ENCODE measurements at places on chromosomes 11 and 22.
A peak's percentile ranks its signal among the peaks of the same experiment; 100 is the strongest.

DNA sequence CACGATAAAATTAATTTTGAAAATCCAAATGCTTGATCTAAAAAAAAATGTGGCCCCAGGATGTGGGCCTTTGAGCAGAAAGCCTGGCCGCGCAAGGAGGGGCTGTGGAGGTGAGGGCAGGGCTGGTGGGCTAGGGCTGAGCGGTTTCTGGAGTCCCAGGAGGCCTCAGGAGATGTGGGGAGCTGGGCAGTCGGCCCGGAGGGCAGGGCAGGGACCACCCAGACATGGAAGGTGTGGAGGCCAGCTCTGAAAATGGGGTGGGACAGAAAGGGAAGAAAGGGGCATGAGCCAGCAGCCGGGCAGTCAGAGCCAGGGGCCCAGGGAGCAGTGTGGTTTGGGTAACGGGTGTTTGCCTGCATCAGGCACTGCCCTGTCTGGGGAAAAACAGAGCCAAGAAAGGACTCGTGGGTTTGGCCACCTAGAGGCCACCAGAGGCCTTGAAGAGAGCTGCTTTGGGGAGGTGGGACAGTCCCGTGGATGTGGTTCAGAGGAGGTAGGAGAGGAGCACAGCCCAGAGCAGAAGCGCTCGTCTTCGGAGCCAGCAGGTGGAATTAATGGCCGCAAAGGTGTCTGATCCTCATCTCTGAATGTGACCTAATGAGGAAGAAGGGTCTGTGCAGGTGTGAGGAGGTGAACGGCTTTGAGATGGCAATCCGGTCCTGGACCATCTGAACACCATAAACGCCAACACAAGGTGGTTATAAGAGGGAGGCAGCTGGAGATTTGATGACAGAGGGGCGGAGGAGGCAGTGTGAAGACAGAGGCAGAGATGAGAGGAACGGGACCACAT, 50.2 kb downstream of the IGF2 start:
- no peaks in the 10 kb centered on the region for H3K36me3 ChIP-seq
- H3K4me3 ChIP-seq, result no peak overlapping the region
- no peak overlapping the region for H3K27ac ChIP-seq
- peaks cover 7% of the 10 kb centered on the region for H3K4me1 ChIP-seq
- no peak for DNase-seq

DNA sequence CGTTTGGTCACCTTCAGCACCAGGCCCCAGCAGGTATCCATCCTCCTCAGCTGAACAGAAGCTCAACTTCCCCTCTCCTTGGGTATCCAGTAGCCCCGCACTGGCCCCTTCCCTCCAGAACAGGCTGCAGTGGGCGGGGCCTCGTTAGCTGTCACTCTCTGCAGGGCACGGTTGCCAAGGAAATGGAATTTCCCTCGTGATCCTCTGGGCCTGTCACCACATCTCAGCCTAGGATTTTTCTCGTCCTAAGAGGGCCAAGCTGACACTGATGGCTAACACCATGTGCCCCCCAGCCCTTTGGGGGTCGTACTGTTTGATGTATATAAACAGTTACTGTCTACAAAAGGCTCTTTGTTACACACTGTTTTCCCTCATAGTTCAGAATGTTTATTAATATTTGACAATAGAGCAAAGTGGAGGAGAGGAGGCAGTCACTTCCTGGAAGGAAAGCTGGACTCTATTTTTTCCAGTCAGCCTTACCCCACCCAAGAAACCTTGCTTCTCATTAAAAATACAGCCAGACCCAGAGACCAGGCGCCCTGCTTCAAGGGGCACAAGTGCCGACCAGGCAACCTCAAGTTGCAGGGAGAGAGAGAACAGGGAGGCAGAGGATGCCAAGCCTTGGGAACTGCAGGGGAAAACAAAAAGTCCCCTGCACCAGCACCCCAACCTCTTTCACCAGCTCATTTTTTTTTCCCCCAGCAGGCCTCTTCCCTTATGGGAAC, 44.5 kb downstream of the FEZ1 start:
- H3K27ac ChIP-seq, result no peak overlapping the region
- no peaks in the 10 kb centered on the region for H3K27me3 ChIP-seq
- H3K36me3 ChIP-seq, result no peaks in the 10 kb centered on the region

DNA sequence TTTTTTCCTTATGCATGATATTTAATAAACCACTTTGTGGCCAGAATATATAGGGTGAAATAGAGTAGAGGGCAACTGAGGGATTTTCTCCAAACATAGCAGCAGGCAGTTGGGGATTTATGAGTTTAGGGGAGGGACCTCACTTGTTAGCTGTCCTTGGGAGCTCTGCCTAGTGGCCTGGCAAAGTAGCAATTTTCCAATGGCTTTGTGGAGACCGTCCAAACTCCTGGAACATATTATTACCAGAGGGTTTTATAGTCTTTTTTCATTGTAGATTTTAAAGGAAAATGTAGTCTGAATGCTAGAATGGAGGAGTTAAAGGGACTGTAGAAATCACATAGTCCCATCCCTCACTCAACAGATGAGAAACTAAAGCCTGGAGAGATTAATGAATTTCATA, 32.3 kb downstream of the AMOTL1 start:
- no peaks in the 10 kb centered on the region for H3K27me3 ChIP-seq
- no peak for DNase-seq
- H3K4me1 ChIP-seq, result no peaks in the 10 kb centered on the region

GRCh38 chr11:99424313-99425084, 403.8 kb downstream of the CNTN5 start:
- H3K27ac ChIP-seq, result no peak overlapping the region
- no peaks in the 10 kb centered on the region for H3K36me3 ChIP-seq
- DNase-seq, result no peak
- H3K27me3 ChIP-seq, result no peaks in the 10 kb centered on the region

GRCh38 chr11:61954106-61954850, 4.1 kb downstream of the BEST1 start:
- H3K36me3 ChIP-seq, result no peaks in the 10 kb centered on the region
- no peaks in the 10 kb centered on the region for H3K27me3 ChIP-seq
- no peak overlapping the region for H3K27ac ChIP-seq
- peaks cover 3% of the 10 kb centered on the region for H3K4me1 ChIP-seq

DNA sequence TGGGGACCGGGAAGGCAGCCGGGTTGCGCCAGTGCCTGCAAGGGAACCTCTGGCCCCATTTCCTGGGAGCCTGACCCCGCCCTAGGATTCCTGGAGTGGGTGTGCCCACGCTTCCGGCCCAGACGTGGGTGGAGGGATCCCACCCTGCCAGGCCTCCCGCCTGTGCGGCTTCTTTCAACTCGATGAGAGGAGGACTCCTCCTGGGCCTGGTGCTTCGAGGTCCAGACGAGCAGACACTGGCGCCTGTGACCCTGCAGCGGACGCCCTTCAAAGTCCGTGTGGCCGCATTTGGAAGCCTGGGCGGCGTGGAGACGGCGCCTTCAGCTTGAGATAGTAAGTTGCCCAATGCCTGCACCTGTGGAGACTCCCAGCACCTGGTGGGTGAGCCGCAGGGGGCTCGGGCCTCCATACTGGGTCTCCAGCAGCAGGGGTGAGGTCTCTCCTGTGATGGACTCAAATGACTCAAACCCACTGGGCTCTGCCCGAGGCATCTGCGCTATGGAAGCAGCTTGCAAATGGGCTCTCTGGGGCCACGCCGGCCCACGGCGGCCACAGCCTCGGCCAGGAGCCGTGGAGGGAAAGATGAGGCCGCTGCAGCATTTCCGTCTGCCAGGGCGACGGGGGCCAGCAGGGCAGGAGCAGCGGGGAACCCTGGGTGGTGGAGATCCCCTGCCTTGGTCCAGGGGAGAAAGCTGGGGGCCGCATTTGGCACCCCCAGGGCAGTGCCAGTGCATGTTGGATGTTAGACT, 64.3 kb upstream of the PPARA start:
- H3K27me3 ChIP-seq, result no peaks in the 10 kb centered on the region
- no peaks in the 10 kb centered on the region for H3K4me1 ChIP-seq
- 0 out of 2 replicates have a peak, but pooled peaks cover 5% of the 10 kb centered on the region for H3K36me3 ChIP-seq
- no peak for DNase-seq
- no peak overlapping the region for H3K4me3 ChIP-seq

DNA sequence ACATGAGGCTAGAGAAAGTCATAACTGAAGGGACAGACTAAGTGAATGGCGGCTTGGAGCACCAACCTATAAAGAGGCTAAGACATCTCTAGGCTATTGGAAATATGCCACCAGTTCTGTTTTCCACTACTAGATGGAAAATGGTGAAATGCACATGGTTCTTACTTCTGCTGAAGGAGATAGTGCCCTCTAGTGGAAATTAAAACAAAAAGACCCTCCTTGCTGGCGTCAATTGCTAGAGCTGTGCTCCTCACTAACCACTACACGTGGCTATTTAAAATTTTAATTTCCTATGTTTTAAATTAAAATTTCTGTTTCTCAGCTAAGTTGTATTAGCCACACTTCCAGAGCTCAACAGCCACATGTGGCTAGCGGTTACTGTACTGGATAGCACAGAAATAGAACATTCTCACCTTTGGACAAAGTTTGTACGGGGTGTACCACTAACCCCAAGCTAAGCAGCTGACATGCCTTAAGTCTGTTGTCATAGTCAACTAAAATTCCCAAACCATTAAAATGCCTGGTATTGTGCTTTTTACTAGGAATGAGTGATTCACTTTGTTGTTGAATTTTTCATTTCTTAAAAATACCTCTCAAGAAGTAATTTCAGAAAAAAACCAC, 34.1 kb upstream of the CALCA start:
- no peaks in the 10 kb centered on the region for H3K36me3 ChIP-seq
- peak; percentile 84 for DNase-seq
- H3K27ac ChIP-seq, result no peak overlapping the region
- no peak overlapping the region for H3K4me3 ChIP-seq

GRCh38 chr22:45895436-45896152, 81.4 kb downstream of the WNT7B start:
- no peaks in the 10 kb centered on the region for H3K27me3 ChIP-seq
- H3K36me3 ChIP-seq, result no peaks in the 10 kb centered on the region
- H3K4me3 ChIP-seq, result no peak overlapping the region
- no peak for DNase-seq
- no peak overlapping the region for H3K27ac ChIP-seq

DNA sequence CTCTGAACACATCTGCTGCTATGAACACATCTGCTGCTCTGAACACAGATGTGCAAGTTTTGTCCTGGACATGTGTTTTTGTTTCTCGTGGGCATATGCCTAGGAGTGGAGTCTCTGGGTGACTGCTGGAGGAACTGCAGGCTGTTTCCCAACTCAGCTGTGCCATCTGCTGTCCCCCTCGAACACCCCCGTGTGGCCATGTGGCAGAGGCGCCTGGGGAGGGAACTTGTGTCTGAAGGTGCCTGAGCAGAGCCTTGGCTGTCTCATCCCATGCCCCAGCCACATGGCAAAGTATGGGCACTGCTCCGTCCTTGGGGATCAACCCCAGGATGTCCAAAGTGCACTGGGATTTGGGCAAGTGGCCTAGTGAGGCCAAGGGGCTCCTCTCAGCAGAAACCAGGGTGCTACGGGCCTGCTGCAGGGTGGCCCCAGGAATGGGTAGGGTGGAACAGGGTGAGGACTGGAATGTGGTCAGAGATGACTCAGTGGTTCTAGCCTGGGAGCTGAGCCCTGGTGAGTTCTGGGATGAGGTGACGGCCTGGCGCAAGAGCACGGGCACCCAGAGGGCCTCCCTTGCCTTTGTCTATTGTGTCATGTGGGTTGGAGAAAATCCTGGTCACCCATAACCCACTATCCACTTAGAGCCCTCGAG, 14.7 kb downstream of the GATD1 start:
- H3K27me3 ChIP-seq, result no peaks in the 10 kb centered on the region
- no peaks in the 10 kb centered on the region for H3K4me1 ChIP-seq
- peak; percentile 72 for DNase-seq
- H3K36me3 ChIP-seq, result peaks cover 32% of the 10 kb centered on the region

- no peaks in the 10 kb centered on the region for H3K4me1 ChIP-seq
- H3K27me3 ChIP-seq, result no peaks in the 10 kb centered on the region
- DNase-seq, result no peak
- H3K4me3 ChIP-seq, result no peak overlapping the region
Observed at GRCh38 chr11:13338427-13339069, 61.0 kb downstream of the BMAL1 start.

DNA sequence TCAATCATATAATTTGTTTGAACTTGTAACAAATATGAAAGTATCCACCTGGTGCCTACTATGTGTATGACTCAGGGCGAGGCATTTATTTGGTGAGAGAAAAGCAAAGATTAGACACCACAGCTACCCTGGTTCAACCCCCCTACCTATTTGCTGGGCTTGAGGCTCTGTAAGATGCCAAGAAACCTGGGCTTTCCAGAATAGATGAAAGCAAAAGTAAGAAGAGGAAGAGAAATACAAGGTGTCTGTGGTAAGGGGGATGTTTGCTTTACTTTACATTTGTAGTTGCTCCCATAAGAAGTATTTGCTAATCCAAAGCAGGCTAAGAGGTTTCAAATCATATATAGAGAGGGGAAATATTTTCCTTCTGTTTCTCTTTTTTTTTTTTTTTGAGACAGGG, 61.7 kb downstream of the DDI1 start:
- peaks cover 69% of the 10 kb centered on the region for H3K4me1 ChIP-seq
- H3K27me3 ChIP-seq, result no peaks in the 10 kb centered on the region
- no peak overlapping the region for H3K4me3 ChIP-seq
- peaks cover 4% of the 10 kb centered on the region for H3K36me3 ChIP-seq

DNA sequence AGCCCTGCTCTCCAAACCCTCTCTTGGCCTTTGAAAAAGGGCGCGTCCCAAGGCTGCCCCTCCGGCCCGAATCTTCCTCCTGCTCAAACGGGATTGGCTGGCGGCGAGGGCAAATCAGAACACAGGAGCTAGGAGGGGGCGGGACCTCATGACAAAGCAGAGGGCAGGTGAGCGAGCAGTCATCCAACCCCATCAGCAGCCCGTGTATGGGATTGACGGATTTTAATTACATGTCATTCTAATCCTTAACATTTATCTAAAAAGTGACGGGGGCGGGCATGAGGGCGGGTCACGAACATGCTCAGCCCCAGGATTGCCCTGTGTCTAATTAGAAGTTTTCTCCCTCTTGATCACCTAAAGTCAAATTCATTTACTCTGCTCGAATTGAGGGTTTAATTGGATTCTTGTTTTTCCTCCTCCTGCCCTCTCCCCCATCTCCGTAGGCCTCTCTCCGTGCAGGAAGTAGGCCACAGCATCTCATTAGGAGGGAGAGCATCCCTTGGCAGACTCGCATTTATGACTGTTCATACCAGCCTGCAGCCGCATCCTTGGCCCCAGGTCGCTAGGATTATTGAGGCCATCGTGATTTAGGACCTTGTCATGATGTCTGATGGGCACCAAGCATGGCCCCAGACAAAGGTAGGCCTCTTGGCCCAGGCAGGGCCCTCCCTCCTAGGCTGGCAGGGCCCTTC, 147.1 kb downstream of the CHST1 start:
- H3K4me3 ChIP-seq, result no peak overlapping the region
- no peaks in the 10 kb centered on the region for H3K36me3 ChIP-seq
- no peaks in the 10 kb centered on the region for H3K4me1 ChIP-seq

DNA sequence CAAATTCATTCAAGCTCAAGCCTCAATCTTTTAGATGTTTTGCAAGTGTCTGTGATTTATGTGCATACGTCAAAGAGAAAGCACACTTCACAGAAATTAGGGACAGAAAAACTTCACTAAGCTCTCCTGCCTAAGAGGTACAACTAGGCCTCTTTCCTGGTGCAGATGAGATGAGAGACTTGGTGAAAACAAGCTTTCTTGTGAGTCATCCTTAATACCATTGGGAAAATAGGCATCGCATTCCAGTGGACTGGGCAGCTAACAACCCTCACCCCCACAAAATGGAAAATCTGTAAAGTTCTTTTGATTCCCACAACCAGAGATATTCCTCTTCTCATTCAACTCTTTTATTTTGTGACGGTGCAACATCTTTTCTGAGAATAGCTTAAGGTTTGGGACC, 1110.4 kb upstream of the CCDC90B start:
- H3K4me3 ChIP-seq, result no peak overlapping the region
- no peaks in the 10 kb centered on the region for H3K27me3 ChIP-seq
- DNase-seq, result no peak
- no peaks in the 10 kb centered on the region for H3K36me3 ChIP-seq
- H3K27ac ChIP-seq, result no peak overlapping the region
